ENCODE measurements at places on chromosomes 11 and 22.
A peak's percentile ranks its signal among the peaks of the same experiment; 100 is the strongest.

DNA sequence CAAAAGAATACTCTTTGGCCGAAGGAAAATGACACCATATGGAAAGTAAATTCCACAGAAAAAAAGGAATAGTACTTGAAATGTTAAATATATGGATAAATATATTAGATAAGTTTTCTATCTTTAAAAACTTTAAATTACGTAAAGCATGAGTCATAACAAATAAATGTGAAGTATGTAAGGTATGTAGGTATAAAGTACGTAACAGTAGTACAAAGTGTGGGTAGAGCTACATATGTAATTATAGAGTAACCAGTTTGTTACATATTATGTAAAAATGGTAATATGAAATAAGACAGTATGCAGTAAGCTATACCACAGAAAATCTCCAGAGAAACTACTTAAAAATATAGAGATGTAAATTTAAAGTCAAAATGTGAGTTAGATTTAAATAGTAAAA lies 582.3 kb upstream of the CHORDC1 start:
- DNase-seq = no peak

DNA sequence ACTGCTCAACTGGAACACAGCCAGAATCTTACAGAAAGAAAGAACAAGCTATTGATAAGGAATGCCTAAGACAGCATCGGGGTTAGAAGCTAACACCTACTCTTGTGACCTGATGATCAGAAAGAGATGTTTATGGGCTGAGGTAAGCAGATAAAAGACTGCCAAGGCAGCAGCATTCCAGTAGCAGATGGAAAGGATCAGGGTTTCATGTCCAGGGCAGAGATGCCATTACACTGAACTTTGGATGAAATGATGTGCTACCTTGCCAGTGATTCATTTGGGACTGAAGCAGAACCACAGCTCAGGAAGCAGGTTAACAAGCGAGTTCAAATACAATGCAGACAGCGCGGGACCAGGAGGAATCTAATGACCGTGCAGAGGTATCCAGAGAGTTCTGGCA lies 27.1 kb upstream of the APOA1 start:
- DNase-seq = no peak

- no peak for DNase-seq
Measured at GRCh38 chr11:1483445-1483961, 3.1 kb downstream of the MOB2 start.

DNA sequence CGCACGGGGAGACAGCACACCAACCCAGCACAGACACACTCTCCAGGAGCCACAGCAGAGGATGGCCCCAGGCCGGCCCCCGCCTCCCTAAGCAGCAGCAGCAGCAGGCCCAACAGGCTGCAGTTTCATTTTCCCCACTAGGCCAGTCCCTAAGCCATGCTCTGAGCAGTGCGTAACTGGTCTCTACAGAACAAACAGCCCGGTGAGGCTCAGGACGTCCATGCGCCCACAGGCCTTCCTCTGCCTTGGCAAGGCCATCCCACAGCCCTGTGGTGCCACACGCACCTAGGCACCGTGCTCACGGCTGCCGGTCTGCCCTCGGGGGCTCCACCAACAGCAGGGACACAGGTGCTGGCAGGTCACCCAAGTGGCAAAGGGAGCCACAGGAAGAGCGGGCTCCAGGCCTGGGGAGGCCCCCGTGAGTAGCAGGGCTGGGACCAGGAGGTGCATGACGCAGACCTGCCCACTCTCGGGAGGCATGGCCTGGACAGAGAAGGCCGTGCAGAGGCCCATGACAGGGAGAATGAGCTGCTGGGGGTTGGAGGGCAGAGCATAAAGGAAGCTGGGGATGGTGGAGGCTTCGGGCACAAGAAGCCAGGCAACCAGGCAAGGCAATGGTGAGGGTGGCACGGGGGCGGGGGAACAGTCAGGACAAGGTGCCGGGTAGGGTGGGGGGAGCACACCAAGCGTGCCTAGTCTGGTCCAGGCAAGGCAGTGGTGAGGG lies 1.4 kb upstream of the MOB2 start:
- DNase-seq = no peak

DNA sequence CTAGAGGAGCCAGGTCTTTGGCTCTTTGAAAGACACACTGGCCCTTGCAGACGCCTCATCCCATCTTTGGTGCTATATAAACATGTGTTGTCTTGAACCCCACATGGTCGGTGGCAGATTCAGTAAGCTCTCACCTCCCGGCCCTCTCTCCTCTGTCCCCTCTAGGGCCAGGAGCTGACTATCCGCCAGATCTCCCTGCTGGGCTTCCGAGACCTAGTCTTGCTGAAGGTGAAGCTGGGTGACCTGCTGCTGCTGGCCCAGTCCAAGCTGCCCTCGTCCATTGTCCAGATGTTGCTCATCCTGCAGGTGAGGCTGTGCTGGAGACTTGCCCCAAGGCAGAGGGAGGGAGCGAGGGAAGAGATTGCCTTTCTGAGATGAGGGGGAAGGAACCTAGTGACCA lies 63.9 kb downstream of the TRAF6 start:
- no peak for DNase-seq

- no peak for DNase-seq
Measured at GRCh38 chr11:119668676-119669075, 60.3 kb downstream of the NECTIN1 start.

GRCh38 chr22:41699264-41700107 lies at the start of gene MEI1:
Gene MEI1, plus strand, starts transcription at chr22:41699503. Its CDS starts 36 bp downstream, at chr22:41699539.
- peak; percentile 81 for DNase-seq

DNA sequence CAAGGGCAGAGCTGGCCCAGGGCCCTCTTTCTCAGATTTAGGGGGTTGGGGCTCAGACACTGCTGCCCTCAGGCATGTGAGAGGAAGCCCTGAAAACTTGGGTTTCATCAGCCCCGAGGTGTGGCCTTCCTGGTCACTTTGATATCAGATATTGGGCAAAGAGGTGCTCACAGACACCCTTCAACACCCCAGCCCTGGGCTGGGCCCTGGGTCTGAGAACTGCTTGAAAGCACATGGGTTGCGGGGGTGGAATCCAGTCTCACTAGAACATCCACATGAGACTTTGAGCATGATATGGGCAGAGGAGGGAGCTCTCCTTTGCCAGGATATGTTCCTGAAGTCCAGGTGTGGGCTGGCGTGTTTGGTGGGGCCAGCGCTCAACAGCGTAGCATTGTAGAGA lies 10.4 kb downstream of the DGAT2 start:
- no peak for DNase-seq

- DNase-seq = peak; percentile 38
Measured at GRCh38 chr22:29136782-29137700, 64.2 kb downstream of the KREMEN1 start.

GRCh38 chr22:45428391-45429385 lies 15.2 kb downstream of the RIBC2 start:
- DNase-seq = peak; percentile 39

- DNase-seq = no peak
Measured at GRCh38 chr22:27490080-27490479, 311.5 kb downstream of the MN1 start.

DNA sequence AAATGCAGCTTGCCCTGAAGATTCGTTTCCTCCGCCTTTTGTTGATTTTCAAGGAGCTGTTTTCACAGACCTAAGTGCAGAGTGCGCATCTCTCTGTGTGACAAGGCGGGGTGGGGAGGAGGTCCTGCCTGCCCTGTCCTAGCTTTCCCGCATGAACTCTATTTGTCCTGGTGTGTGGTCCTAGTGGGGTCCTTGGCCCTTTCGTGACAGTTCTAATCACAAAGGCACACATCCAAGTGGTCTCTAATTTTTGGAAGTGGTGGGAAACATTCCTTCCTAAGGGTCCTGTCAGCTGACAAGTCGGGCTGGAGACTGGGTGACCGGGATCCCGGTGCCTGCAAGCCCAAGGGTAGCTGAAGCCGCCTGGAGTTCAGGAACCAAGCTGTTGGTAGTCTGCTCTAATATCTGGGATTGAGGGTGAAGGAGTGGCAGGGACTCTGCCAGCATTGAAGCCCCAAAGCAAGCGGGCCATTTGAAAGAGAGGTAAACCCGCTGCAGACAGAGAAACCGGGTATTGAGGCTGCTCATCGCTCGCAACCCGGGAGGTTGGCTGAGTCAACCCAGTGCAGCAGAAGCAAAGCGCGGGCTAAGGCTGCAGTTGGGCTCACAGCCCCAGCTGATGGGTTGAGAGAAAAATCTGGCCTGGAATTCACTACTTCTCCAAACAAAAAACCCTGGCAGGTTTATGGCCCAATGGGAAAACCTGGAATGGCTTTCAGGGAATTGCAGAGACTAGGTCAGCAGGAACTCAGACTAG lies 28.1 kb upstream of the FBXO3 start:
- peak; percentile 57 for DNase-seq

GRCh38 chr11:120432056-120433018 lies 79.2 kb upstream of the GRIK4 start:
- DNase-seq = peak; percentile 63

DNA sequence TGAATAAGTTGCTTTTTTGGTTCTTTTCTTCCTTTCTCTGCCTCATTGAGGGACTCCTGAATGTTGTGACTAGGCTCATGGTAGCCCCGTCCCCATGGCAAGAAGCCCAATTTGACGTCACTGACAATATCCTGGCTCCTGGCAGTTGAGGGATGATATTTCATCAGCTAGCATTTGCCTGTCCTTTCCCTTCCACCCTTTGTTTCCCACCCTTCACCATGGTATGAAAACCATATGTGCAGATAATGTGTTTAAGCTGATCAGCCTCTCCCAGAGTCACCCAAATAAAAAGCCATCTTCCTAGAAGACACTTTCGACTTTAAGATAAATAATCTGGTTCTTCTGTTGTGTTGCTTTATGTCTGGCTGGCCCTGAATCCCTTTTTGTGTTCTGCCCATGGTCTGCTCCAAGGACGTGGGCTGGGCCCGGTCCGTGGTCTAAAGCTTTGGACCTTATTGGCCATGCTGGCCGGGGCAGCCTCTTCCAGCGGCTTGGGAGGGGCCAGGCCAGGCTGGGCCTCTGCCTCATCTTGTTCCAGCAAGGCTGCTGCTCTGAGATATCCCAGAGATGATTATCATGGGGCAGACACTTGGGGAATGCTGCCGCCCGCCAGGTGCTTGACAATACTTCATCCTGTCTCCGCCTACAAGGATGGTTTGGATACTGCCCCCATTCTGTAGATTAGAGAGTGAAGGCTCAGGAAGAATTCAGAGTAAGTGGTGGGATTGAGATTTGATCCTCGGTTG lies 5.1 kb downstream of the TSPAN18 start:
- no peak for DNase-seq

GRCh38 chr11:125435461-125436238 lies 60.4 kb downstream of the FEZ1 start:
- no peak for DNase-seq

DNA sequence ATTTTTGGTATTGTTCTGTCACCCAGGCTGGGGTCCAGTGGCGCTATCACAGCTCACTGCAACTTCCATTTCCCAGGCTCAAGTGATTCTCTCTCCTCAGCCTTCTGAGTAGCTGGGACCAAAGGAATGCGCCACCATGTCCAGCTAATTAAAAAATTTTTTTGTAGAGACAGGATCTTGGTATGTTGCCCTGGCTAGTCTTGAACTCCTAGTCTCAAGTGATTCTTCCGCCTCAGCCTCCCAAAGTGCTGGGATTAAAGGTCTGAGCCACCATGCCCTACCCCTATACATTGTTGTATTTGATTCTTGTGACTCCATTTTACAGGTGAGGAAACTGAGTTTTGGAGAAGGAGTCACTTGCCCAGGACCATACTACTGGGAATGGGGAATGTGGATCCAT lies 11.9 kb downstream of the KIAA1671 start:
- DNase-seq = no peak

All from ureter (tissue), 1 donor.